Mesenchymal stem cell (in vitro differentiated cells and primary cell): ENCODE measurements at places on chromosomes 4 and X.

GRCh38 chr4:41361794-41362526 is 105.2 kb downstream of the UCHL1 start:
- H3K27ac ChIP-seq: no peak overlapping the region
- H3K36me3 ChIP-seq: no peaks in the 10 kb centered on the region
- no peak overlapping the region for H3K4me3 ChIP-seq
- peaks cover 50% of the 10 kb centered on the region for H3K27me3 ChIP-seq
- H3K4me1 ChIP-seq: peaks cover 15% of the 10 kb centered on the region
- peak; percentile 41 for DNase-seq

DNA sequence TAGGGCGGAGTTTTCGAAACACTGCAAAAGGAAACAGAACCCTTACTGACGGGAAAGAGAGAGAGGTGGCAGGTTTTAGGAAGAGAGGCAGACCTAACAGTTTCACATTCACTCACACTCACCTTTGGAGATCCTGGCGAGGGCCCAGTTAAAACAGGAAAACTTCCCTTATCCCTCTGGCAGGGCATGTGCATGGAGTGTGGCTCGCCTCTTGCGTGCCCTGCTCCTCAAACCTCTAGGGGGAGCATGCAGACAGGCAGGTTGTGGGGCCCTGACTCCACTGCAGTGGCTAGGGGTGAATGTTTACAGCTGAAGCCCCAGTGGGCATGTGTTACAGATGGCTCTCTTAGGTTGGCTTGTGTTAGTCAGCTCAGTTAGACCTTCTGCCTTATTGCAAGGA is 451.5 kb downstream of the UBE2NL start:
- no peak for DNase-seq
- no peak overlapping the region for H3K4me3 ChIP-seq
- no peaks in the 10 kb centered on the region for H3K27me3 ChIP-seq

GRCh38 chrX:154509455-154509854 is 6.6 kb downstream of the FAM3A start:
- DNase-seq: no peak
- H3K4me3 ChIP-seq: no peak overlapping the region
- H3K36me3 ChIP-seq: peaks cover 28% of the 10 kb centered on the region

DNA sequence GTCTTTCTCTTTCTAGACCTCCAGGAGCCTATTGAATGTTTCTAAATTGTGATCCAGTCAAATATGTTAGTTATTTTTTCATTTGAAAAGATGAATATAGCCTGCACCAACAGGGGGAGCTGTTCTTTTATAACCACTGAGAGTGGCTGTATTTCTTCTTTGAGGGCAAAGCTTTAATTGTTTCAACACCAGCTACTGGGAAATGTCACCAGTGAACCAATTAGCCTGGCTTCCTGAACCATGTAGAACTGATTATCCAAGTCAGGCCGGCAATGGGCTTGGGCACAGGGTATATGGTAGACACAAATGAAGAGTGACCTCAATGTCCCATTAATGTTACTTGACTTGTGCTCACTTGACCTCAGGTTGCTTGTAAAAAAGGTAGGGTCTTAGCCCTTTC is 4.8 kb upstream of the DAPP1 start:
- H3K4me3 ChIP-seq: no peak overlapping the region
- no peak overlapping the region for H3K27ac ChIP-seq
- peak; percentile 28 for DNase-seq
- H3K36me3 ChIP-seq: no peaks in the 10 kb centered on the region
- H3K27me3 ChIP-seq: peaks cover 5% of the 10 kb centered on the region
- H3K4me1 ChIP-seq: no peaks in the 10 kb centered on the region

- H3K36me3 ChIP-seq: no peaks in the 10 kb centered on the region
- no peaks in the 10 kb centered on the region for H3K4me1 ChIP-seq
- no peak for DNase-seq
- peaks cover 6% of the 10 kb centered on the region for H3K27me3 ChIP-seq
- H3K4me3 ChIP-seq: no peak overlapping the region
Measured at GRCh38 chr4:185479507-185479971, 8.0 kb upstream of the CCDC110 start.

DNA sequence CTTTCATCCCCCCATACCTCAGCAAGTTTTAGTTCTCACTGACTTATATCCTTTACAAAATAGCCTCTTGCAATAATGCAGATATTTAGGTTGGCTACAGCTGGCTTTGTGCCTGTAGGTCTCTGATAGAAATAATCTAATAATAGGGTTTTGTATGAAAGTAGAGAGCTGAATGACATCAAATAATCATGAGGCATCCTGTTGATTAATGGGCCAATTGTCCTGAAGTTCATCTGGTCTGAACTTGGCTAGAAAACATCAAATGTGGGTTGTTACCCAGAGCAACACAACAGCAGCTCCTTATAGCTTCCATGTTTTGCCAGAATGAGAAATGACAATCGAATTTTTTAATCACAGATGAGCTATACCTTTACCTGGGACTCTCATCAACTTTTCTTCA is 19.2 kb upstream of the LHFPL1 start:
- H3K36me3 ChIP-seq: no peaks in the 10 kb centered on the region
- no peak overlapping the region for H3K4me3 ChIP-seq
- no peak for DNase-seq
- H3K27me3 ChIP-seq: peaks cover 4% of the 10 kb centered on the region
- no peaks in the 10 kb centered on the region for H3K4me1 ChIP-seq
- no peak overlapping the region for H3K27ac ChIP-seq

DNA sequence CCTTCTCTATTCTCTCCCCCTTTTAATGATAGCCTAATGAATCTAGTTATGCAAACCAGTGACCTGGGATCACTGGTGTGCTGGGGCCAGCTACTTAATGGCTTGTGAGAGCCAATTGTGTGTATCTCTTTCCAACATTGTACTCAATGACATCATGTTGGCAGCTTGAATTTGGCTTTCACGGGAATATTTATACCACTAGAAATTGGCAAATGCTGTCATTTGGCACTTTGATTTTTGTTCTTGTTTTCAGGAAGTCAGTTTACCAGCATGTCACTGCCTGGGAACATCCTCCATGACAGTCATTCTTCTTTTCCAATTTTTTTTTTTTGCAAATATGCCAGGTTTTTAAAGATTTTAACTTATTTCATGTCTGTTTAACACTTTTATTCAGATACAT is 1685.3 kb downstream of the STIM2 start:
- no peaks in the 10 kb centered on the region for H3K36me3 ChIP-seq
- H3K27ac ChIP-seq: no peak overlapping the region
- no peak overlapping the region for H3K4me3 ChIP-seq
- no peaks in the 10 kb centered on the region for H3K27me3 ChIP-seq

GRCh38 chrX:44143061-44143602 is 169.9 kb upstream of the NDP start:
- H3K4me1 ChIP-seq: no peaks in the 10 kb centered on the region
- no peak overlapping the region for H3K4me3 ChIP-seq
- no peaks in the 10 kb centered on the region for H3K36me3 ChIP-seq
- H3K27ac ChIP-seq: no peak overlapping the region

- no peak overlapping the region for H3K4me3 ChIP-seq
- no peaks in the 10 kb centered on the region for H3K27me3 ChIP-seq
- DNase-seq: no peak
- H3K27ac ChIP-seq: no peak overlapping the region
- no peaks in the 10 kb centered on the region for H3K36me3 ChIP-seq
- H3K4me1 ChIP-seq: no peaks in the 10 kb centered on the region
Measured at GRCh38 chrX:69900491-69900890, 149.2 kb downstream of the AWAT2 start.

- H3K36me3 ChIP-seq: no peaks in the 10 kb centered on the region
- no peak overlapping the region for H3K4me3 ChIP-seq
- H3K27ac ChIP-seq: no peak overlapping the region
- H3K4me1 ChIP-seq: no peaks in the 10 kb centered on the region
Measured at GRCh38 chr4:55256787-55257186, 89.3 kb upstream of the SRD5A3 start.

- no peak for DNase-seq
- H3K36me3 ChIP-seq: no peaks in the 10 kb centered on the region
- H3K4me3 ChIP-seq: no peak overlapping the region
- no peaks in the 10 kb centered on the region for H3K27me3 ChIP-seq
- H3K4me1 ChIP-seq: peaks cover 3% of the 10 kb centered on the region
Measured at GRCh38 chr4:169013396-169013795, 3.3 kb upstream of the CBR4 start.

DNA sequence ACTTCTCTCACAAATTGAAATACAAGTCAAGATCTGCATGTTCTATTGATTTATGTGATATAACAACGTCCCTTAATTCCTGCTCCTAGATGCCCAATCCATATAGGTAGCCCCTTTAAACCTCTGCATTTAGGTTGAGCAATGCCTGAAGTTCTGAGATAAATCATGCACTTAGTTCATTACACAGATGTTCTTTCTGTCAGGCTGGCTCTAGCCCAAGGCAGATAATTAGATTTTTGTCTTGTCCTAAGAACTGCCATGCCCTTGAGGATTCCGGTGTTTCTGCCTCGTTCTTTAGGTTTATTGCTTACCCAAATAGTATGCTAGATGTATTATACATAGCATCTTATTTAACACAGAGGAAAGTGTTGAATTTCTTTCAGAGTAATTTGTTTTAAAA is 143.1 kb downstream of the TRAM1L1 start:
- H3K36me3 ChIP-seq: no peaks in the 10 kb centered on the region
- no peak overlapping the region for H3K4me3 ChIP-seq
- H3K27ac ChIP-seq: no peak overlapping the region
- no peak for DNase-seq

GRCh38 chr4:162274354-162274753 is 110.6 kb upstream of the FSTL5 start:
- no peaks in the 10 kb centered on the region for H3K27me3 ChIP-seq
- no peak overlapping the region for H3K4me3 ChIP-seq
- DNase-seq: no peak
- no peak overlapping the region for H3K27ac ChIP-seq
